Activated naive CD8-positive, alpha-beta T cell treated with anti-CD3 and anti-CD28 coated beads for 36 hours (primary cell): ENCODE measurements at places on chromosomes 1 and 21. TPM values are rescaled to one million over a fixed set of nuclear protein-coding genes. Genes with fewer than 3 reads are reported as not detected.
A peak's percentile ranks its signal among the peaks of the same experiment; 100 is the strongest.

GRCh38 chr1:109484519-109484975 lies 842 bp downstream of the ATXN7L2 start:
- DNase-seq = no peak

Gene FALEC
- total RNA-seq = not detected

GRCh38 chr1:52574594-52574993 lies 21.7 kb upstream of the TUT4 start:
- no peak for DNase-seq

- no peak for DNase-seq
These were observed 10.3 kb downstream of the FHAD1 start for GRCh38 chr1:15257309-15257708.

DNA sequence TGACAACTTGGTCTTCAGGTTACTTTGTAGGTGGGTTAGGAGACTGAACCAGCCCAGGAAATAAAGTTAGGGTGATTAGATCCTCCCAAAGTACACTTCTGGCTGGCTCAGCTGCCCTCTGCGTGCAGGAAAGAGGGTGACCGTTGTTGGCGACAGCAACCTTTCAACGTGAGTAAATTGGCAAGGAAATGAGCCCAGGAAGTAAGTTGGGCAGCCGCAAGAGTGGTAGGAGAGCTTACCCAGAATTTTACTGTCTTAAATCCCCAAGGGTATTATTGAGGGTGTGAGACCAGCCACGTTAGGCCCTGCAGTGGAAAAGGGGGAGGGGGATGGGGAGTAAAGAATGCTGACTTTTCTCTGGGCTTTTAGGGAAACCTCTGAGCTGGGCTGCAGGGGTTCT lies 1.6 kb downstream of the TENT5C start:
- DNase-seq = peak; percentile 35

GRCh38 chr1:177172866-177173265 lies 2.1 kb downstream of the BRINP2 start:
- DNase-seq = no peak

DNA sequence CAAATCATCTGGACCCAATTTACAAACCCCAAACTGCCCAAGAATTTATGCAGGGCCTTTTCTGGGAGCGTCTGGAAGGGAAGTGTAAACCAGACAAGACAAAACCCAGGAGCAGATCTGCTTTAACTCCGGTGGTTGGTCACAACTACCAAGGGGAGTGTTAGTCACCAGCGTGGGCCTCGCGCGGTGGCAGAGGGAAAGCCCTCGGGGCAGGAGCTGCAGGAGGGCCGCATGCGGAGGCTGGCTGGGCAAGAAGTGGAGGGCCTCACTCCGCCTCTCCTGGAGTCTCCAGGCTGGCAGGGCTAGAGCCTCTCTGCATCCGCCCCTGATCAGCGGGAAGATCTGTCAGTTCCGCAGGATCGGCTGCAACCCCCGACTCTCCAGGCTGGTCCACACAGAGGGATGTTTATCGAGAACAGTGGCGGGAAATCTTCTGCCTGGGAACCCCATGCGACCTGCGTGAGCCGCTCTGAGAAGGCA lies 2.0 kb downstream of the COL24A1 start:
- DNase-seq = no peak

DNA sequence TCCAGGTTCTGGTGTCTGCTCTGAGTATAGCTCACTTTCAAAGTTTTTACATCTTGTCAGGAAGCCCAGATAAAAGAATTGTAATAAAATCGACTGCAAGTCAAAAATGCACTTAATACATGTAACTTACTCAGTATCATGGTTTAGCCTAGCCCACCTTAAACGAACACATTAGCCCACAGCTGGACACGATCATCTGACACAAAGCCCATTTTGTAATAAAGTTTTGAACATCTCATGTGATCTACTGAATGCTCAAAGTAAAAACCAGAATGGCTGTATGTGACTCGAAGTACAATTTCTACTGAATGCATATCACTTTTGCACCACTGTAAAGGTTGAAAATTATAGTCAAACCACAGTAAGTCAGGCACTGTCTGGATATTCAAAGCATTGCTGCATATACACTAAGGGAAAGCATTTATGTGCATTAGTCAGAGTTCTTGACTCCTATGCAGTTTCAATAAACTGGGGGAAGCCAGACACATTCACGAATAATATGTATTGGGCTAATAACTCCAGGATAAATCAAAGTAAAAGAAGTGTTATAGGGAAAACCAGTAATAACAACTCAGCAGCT lies 12.2 kb upstream of the TDRD10 start:
- no peak for DNase-seq

Gene NKAIN1
- total RNA-seq = not detected

DNA sequence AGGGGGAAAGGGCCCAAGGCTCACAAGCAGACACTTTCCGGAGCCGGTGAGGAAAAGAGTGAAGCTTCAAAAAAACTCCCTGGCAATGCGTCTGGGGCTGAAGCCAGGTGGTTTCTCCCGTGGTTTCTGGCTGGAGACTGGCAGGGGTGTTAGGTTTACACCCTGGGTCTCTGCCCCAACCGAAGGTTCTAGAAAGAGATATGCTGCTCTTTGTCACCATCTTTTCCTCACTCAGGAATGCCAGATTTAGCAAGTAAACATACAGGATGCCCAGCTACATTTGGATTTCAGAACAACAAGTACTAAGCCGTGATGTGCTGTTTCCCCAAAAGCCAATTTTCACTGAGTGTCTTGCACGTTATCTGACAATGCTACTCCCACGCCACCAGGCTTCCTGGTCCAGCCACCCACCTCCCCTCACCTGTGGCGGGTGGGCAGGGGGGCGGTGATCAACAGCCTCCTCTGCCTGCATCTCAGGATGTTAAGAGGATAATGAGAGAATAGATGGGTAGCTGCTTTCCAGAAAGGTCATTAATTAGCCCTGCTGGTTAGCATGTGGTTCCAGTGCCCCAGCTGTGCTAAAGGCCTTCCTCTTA lies 69.6 kb upstream of the OLIG2 start:
- DNase-seq = no peak

Gene PALMD
- total RNA-seq = not detected

- DNase-seq = no peak
These were observed 28.8 kb upstream of the TRIM45 start for GRCh38 chr1:117150316-117150715.

- no peak for DNase-seq
These were observed 42.9 kb downstream of the HSPG2 start for GRCh38 chr1:21894034-21894881.

DNA sequence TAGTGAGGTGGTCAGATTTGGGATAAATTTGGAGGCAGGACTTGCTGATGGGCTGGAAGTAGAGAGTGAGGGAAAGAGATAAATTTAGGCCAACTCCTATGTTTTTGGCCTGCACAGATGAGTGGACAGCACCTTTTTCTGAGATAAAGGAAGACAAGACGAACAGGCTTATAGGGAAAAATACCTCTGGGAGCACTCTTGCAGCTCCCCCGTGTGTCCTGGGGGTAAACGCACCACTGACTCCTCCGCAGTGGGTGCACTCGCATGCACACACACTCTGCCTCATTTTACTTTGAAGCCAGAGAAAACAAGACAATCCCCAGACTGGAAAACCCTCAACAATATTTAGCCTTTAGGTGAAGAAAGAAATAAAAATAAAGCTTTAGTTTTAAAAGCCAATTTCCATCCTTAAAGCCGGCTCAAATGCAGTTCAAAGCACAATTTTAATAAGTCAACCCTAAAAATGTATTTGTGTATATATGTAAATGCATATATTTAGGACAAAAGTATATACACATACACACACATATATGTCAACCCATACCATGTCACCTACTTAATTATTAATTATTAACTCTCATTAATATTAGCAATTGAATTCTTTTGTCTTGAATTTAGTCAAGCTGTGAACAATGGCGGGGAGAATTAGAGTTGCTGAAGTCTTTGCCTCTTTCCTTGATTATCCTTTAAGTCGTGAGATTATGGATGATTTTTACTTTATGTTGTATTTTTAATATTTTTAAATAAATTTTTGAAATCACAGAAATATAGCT lies 341.8 kb downstream of the ZNF326 start:
- DNase-seq = no peak

DNA sequence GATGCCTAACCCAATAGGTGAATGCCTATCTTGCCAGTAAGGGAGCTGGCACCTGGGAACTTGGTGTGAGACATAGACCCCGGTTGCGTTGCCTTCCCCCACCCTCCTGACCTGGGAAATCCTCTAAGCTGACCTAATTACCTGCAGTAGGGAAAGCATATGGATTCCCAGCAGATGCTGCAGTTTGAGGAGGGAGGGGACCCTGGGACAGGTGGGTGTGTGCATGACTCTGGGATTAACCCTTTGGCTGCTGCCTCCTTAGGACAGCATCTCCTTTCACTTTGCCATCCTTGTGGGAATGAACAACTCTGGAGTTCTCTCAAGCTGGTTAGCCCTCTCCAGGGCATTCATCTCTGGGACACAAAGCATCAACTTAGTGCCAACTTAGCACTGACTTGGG lies 16.4 kb upstream of the NFASC start:
- no peak for DNase-seq

DNA sequence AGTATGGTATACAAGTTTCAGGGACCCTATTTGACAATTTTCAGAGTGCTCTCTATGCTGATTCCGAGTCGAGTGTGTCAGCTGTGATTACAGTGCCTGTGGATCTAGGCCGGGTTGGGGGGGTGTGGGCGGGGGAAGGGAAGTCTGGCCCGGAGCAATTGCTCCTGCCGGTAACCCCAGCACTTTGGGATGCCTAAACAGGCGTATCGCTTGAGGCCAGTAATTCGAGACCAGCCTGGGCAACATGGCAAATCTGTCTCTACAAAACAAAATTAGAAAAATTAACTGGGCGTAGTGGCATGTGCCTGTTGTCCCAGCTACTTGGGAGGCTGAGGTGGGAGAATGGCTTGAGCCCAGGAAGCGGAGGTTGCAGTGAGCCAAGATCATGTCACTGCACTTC lies 1.6 kb upstream of the IL10RB start:
- DNase-seq = no peak

- DNase-seq = no peak
These were observed 123.0 kb downstream of the TIAM1 start for GRCh38 chr21:31221043-31221442.

- DNase-seq = no peak
These were observed 1.7 kb downstream of the PCSK9 start for GRCh38 chr1:55040933-55041494.

Gene RPS27
- 1,924 TPM for total RNA-seq

DNA sequence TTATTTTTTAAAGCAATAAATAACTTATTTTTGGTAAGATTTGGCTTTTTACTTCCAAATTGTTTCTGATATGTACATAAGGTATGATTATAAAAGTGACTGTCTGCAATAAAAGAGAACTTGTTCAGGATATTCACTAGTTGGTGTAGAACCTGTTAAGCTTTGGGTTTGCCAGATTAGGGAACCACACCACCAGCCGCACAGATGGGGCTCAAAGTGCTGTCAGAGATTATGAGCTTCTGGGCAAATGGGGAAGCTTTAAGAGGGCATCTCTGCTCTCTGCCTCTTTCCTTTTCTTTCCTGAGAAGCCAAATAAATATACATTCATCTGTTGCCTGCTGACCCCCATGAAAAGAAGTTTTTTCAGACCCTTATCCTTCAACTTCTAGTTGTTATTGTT lies 25.4 kb downstream of the IVNS1ABP start:
- DNase-seq = no peak

Gene RGS8
- not detected for total RNA-seq

Gene SNX27
- 27.7 TPM for total RNA-seq

DNA sequence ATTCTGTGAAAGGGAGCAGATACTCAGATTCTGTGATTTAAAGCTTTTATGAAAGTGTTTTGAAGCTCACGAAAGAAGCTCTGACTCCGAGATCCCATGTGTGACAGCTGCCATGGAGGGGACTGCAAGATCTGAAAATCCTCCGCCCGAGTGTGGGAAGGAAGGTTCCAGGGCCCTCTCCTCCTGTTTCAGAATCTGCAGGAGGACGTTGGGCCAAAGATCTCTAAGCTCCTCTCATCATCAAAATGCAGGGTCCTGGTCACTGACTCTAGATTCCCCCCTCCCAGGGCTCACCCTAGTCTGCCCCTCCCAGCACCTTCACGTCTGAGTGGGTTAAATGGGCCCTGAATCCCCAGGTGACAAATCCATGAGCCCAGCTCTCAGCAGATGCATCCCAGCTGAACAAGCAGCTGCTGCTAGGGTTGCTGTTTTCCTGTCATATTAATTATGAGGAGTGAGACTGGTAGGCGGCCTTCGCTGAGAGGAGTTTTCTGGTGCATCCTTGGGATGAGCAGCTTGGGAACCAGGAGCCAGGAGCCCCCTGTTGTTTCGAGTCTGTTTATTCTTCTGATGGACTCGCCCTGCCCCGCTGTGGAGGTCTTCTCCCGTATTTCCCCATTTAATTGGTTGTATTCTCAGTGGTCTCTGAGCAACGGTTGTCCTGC lies 402.0 kb downstream of the MATN1 start:
- no peak for DNase-seq

DNA sequence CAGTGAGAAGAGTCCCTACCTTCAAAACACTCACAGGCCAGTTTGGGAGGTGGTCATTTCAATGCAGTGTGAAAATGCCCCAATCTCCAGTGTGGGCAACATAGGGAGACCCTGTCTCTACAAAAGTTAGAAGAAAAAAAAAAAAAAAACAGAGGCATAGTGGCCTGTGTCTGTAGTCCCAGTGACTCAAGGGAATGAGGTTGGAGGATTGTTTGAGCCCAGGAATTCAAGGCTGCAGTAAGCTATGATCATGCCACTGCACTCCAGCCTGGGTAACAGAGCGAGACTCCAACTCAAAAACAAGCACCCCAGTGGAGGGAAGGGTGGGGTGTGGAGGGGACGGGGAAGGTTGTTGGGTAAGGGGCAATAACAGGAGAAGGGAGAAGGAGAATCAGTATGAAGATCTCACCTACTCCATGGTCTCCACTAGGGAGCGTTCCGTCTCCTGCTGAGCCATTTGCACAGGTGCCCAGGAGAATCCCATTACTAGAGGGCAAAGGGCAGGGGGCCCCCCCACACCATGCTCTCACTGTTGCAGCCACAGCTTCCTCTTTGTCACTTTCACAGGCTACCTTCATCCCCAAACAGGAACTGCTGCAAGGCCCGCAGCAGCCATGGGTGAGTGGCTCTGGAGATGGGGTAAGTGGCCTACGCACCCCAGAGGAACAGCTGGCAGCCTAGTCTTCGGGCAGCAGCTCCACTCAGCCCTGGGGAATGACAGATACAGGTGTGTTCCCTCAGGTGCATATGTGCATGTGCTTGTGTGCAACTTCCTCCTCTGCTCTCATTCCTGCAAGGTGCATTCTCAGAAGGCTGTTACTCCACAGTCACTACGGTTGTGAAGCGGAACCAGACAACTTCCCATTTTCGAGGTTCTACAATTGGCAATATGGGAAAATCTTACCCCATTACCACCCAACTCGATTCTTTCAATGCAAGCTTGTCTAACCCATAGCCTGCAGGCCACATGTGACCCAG lies 87.9 kb upstream of the LYST start:
- DNase-seq = peak; percentile 54

- no peak for DNase-seq
These were observed 40.9 kb downstream of the ATP6V1G3 start for GRCh38 chr1:198499588-198499987.

DNA sequence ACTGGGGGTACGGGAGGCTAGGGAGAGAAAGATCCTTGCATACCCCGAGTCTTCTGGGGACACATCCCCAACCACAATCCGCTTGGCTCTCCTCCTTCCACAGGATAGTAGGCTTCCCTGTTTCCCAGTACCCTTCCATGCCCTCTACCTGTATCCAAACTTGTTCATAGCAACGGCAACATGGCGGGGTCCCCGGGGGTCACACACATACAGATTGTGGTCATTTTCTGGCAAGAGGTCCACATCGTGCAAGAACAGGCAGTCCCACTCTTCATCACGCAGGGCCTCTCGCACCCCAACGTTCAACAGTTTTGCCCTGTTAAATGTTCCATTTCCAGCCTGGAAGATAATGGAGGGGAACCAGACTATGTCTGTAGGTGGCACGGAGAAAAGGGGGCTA lies 3.6 kb downstream of the B4GALT3 start:
- no peak for DNase-seq
